Omental fat pad (tissue), 4 donors: ENCODE measurements at places on chromosomes 11 and 22. TPM values are rescaled to one million over a fixed set of nuclear protein-coding genes. Genes with fewer than 3 reads are reported as not detected.

DNA sequence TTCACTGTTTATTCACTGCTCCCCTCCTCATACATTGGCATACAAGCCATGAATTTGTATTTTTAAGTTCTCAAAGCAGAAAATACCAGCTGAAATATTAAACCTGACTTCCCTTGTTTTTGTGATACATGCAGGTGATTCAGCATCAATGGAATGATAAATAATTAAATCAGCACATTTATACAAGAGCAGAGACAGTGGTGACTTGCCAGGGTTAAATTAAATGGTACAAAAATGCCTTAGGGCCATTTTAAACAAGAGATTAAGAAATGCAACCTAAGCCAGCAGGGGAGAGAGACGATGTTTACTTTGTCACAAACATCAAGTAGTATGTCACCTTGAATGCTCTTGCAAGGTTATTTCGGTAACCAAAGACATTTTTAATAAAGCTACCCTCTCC, 95.9 kb upstream of the DDI1 start:
- DNase-seq, result no peak

Gene GP1BB
- 0.88 TPM for total RNA-seq

Gene ARRB1
- total RNA-seq, result 58.6 TPM

Gene MFNG
- 16.0 TPM for total RNA-seq

Gene DNHD1
- total RNA-seq, result 20.5 TPM

- no peak for DNase-seq
Observed at GRCh38 chr22:38067761-38068360, 10.7 kb downstream of the PICK1 start.

Gene SCN4B
- 10.2 TPM for total RNA-seq
